ENCODE measurements at places on chromosomes 4 and X. TPM values are rescaled to one million over a fixed set of nuclear protein-coding genes. Genes with fewer than 3 reads are reported as not detected.

MAGED4 gene
- 2.1 TPM for total RNA-seq

PLCXD1 gene
- 25.6 TPM for total RNA-seq

IL21 gene
- not detected for total RNA-seq

PROM1 gene
- 2.9 TPM for total RNA-seq

CITED1 gene
- total RNA-seq, result not detected

GALNTL6 gene
- 0.26 TPM for total RNA-seq

CDK16 gene
- 88.8 TPM for total RNA-seq

RASSF6 gene
- total RNA-seq, result 2.1 TPM

ATP1B4 gene
- not detected for total RNA-seq

NUP62CL gene
- total RNA-seq, result 1.6 TPM

TEX13B gene
- total RNA-seq, result not detected

CENPE gene
- 1.1 TPM for total RNA-seq

PLXNB3 gene
- total RNA-seq, result 2.9 TPM

DNA sequence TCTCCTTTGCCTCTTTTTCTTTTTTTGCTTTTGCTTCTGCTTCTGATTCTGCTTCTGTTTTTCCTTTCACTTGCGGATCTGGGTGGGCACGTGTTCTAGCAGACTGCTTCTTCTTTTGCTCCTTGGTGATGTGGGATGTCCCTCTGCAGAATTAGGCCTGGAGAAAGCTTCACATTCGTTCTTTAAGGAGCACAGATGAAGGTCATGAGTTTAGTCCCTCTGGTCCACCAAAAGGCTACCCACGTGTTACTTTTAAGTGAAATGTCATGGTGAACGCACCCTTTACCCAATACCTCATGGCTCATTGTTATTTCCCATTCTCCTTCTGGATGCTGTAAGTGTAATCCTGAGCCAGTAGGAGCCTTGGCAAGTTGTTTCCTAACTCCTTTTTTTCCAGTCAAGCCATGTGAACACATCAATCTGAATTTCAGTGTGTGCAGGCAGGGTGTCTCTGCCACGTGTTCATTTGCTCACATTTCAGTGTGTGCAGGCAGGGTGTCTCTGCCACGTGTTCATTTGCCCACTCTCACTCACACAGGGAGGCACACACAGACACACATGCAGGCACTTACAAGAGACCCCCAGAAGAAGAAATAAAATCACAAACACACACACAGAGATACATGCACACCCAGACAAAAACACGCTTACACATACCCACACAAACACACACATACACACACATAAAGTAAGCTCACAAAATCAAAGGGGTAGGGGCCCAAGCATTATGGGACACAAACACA is 36.9 kb downstream of the NBDY start:
- no peak overlapping the region for H3K27ac ChIP-seq
- H3K4me3 ChIP-seq, result no peak overlapping the region
- peaks cover 24% of the 10 kb centered on the region for H3K4me1 ChIP-seq
- H3K36me3 ChIP-seq, result no peaks in the 10 kb centered on the region
- no peaks in the 10 kb centered on the region for H3K27me3 ChIP-seq
- DNase-seq, result no peak

DNA sequence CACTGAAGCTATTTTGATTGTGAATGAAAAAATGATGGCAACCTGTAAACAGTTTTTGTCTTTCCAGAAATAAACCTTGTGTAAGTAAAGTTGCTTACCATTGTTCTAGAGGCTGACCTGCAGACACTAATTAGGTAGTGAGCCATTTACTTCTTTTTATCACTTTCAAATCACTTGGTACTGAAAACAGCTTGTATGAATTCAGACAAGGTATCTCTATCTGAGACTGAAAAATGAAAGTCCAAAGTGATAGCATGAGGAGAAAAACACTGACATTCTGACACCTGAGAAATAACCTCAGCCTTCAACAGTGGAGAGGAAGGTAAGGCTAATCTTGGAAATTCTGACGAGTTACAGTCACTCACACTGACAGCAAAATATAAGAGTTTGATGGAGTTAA is 238.8 kb downstream of the GPC3 start:
- DNase-seq, result no peak
- no peaks in the 10 kb centered on the region for H3K4me1 ChIP-seq
- H3K36me3 ChIP-seq, result no peaks in the 10 kb centered on the region

- H3K36me3 ChIP-seq, result no peaks in the 10 kb centered on the region
- H3K27me3 ChIP-seq, result no peaks in the 10 kb centered on the region
- H3K4me1 ChIP-seq, result no peaks in the 10 kb centered on the region
- DNase-seq, result no peak
- H3K27ac ChIP-seq, result no peak overlapping the region
Measured at GRCh38 chr4:74873545-74874301, 59.2 kb upstream of the PARM1 start.

GRCh38 chrX:39195156-39195555 is 393.9 kb downstream of the MID1IP1 start:
- H3K4me1 ChIP-seq, result no peaks in the 10 kb centered on the region
- H3K27me3 ChIP-seq, result no peaks in the 10 kb centered on the region
- no peak overlapping the region for H3K27ac ChIP-seq
- H3K4me3 ChIP-seq, result no peak overlapping the region
- no peaks in the 10 kb centered on the region for H3K36me3 ChIP-seq

- H3K4me3 ChIP-seq, result no peak overlapping the region
- DNase-seq, result no peak
- no peak overlapping the region for H3K27ac ChIP-seq
- no peaks in the 10 kb centered on the region for H3K36me3 ChIP-seq
- H3K27me3 ChIP-seq, result no peaks in the 10 kb centered on the region
Measured at GRCh38 chr4:4491396-4491893, 50.4 kb downstream of the STX18 start.

- DNase-seq, result no peak
- peaks cover 8% of the 10 kb centered on the region for H3K4me1 ChIP-seq
- H3K36me3 ChIP-seq, result no peaks in the 10 kb centered on the region
- H3K4me3 ChIP-seq, result no peak overlapping the region
- H3K27me3 ChIP-seq, result no peaks in the 10 kb centered on the region
Measured at GRCh38 chrX:151754047-151754429, 19.5 kb downstream of the CNGA2 start.

DNA sequence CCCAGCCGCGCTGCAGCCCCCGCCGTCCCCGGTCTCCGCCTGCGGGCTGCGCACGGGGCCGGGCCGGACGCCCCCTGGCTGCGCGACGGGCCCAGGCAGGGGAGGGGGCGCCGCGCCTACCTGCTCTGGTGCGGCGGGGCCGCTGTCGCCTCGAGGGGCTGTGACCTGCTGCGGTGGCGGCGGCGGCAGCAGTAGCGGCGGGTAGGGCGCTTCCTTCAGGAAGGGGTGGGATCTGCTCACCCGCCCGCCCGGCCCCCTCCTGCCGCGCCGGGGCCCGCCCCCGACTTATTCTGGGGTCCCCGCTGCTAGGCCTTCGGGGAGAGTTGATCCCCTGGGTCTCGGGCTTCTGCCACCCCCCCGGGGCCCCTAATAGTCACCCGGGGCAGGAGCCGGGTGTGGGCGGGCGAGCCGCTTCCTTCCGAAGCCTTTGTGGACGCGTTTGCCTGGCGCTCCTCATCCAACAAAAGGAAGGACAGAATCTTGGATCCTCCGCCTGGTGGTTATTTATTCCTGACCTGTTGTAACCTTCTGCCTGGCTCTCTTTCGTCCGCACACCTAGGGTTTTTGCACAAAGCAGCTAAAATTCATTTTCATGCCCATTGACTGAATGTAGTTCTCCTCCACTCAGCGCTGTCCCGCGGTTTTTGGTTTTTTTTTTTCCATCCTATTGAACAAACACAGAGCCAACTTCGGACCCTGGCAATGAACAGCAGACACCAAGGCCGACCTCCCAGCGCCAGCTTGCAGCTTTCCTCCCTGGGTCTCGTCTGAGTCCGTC is at the start of gene TMEM150C:
Gene TMEM150C, minus strand, starts transcription at position 203 of the 778 bp plus-strand sequence. CDS start 57,331 bp downstream, outside the sequence.
- DNase-seq, result peak; percentile 87
- H3K27me3 ChIP-seq, result no peaks in the 10 kb centered on the region
- H3K4me1 ChIP-seq, result no peaks in the 10 kb centered on the region
- no peak within 1 kb of the TSS for H3K27ac ChIP-seq
- H3K36me3 ChIP-seq, result no peaks in the 10 kb centered on the region
- H3K4me3 ChIP-seq, result peak within 1 kb of the TSS; percentile 75

GRCh38 chrX:70336767-70337166 is 46.9 kb downstream of the KIF4A start:
- H3K27me3 ChIP-seq, result no peaks in the 10 kb centered on the region
- DNase-seq, result no peak
- no peak overlapping the region for H3K27ac ChIP-seq
- no peak overlapping the region for H3K4me3 ChIP-seq

- H3K4me3 ChIP-seq, result no peak overlapping the region
- H3K36me3 ChIP-seq, result no peaks in the 10 kb centered on the region
- DNase-seq, result no peak
- no peaks in the 10 kb centered on the region for H3K4me1 ChIP-seq
Measured at GRCh38 chrX:16196829-16197228, 29.5 kb downstream of the MAGEB17 start.

DNA sequence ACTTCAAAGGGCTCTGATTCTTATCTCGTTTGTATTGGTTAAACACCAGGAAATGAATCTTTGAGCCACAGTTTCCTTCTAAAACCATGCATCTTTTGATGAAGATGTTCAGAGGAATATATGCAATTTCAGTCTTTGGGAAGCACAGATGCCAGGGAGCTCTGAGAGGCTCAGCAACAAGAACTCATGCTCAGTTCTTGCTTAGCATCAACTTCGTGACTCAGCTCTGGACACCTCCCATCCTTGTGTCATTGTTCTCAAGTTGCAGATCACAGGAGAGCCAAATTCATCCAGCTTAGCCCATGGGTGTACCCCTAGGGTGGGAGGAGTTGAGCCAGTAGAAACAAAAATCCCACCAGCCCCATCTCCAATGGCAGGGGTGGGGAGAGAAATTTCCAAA is 219.6 kb upstream of the MAOA start:
- no peak overlapping the region for H3K27ac ChIP-seq
- H3K4me1 ChIP-seq, result no peaks in the 10 kb centered on the region
- no peak overlapping the region for H3K4me3 ChIP-seq

DNA sequence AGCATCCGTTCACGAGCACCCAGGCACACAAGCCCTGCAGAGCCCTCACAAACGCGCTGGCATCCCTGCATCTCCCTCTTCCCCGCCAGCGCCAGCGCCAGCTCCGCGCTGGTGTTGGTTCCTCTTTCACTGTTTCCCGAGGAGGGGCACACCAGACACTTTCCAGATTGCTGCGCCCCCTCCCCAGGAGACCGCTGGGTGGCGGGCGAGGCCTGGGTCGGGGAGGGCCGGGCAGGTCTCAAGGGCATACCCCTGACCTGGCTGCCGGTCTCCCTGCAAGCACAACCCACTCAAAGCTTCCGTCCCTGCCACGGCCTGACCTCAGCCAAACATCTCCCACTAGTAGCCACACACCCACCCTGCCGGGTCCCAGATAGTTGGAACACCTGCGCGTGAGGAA is 2.2 kb upstream of the NKX1-1 start:
- no peak overlapping the region for H3K27ac ChIP-seq
- H3K4me3 ChIP-seq, result no peak overlapping the region
- H3K27me3 ChIP-seq, result peaks cover 3% of the 10 kb centered on the region
- H3K36me3 ChIP-seq, result no peaks in the 10 kb centered on the region

GRCh38 chr4:55030589-55030988 is 94.8 kb downstream of the KDR start:
- no peak overlapping the region for H3K4me3 ChIP-seq
- H3K36me3 ChIP-seq, result no peaks in the 10 kb centered on the region
- no peak overlapping the region for H3K27ac ChIP-seq
- no peaks in the 10 kb centered on the region for H3K27me3 ChIP-seq

DNA sequence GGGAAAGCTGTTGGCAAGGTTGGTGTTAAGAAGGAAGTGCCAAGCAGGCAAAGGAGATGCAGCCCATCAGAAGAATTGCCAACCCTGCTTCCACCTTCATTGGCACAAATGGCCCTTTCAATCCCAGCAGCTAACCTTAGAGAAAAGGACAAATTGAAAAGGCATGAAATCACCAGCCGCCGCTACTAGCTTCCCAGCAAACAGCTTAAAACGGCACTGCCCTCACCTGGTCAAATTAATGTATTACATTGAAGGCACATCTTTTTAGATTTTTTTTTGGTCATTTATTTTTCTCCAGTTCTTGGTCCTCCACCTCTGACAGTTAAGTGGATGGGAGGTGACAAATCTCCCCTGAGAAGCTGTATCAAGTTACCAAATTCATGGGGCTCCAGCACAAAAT is 51.0 kb upstream of the NHSL2 start:
- DNase-seq, result no peak
- no peak overlapping the region for H3K27ac ChIP-seq
- no peak overlapping the region for H3K4me3 ChIP-seq
- H3K36me3 ChIP-seq, result no peaks in the 10 kb centered on the region

- no peaks in the 10 kb centered on the region for H3K4me1 ChIP-seq
- H3K36me3 ChIP-seq, result no peaks in the 10 kb centered on the region
- no peaks in the 10 kb centered on the region for H3K27me3 ChIP-seq
- no peak for DNase-seq
Measured at GRCh38 chrX:144275367-144275766, 391.5 kb downstream of the UBE2NL start.

- no peaks in the 10 kb centered on the region for H3K4me1 ChIP-seq
- no peaks in the 10 kb centered on the region for H3K36me3 ChIP-seq
- no peak for DNase-seq
Measured at GRCh38 chrX:5683996-5684395, 544.7 kb downstream of the NLGN4X start.
